NCI-H1105 (cell line): ENCODE measurements at places on chromosomes 3 and 15.

DNA sequence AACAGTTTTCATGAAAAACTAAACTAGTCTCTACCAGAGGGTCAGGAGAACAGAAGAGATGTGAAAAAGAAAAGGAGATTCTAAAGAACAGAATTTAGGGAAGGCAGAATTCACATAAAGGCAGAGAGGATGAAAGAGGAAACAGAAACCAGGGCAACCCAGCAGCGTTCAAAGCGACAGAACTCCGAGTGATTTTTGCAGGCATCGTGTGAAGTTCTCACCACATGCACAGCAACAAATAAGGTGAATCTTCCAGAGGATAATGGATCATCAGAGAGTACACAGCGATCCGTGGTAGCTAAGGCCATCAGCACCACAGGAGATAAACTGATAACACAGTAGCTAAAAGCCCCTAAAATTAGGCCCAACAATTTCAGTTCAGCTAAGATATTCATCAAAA is 250.8 kb upstream of the THBS1 start:
- no peak for DNase-seq

DNA sequence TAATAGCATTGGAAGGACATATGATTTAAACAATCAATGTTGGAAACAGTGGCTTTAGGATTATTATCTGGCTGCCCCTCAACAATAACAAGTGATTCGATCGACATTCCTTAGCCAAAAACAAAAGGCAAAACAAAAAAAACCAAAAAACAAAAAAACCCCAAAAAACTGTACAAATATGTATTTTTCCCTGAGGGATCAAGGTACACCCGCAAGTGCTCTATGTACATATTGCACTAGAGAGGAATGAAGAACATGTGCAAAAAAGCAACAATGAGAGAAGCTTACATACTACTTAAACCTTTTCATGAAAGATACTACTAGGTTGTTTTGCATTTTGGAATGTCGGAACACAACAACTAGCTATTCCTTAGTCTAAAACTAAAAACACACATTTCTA is 14.2 kb upstream of the ICE2 start:
- DNase-seq: no peak

DNA sequence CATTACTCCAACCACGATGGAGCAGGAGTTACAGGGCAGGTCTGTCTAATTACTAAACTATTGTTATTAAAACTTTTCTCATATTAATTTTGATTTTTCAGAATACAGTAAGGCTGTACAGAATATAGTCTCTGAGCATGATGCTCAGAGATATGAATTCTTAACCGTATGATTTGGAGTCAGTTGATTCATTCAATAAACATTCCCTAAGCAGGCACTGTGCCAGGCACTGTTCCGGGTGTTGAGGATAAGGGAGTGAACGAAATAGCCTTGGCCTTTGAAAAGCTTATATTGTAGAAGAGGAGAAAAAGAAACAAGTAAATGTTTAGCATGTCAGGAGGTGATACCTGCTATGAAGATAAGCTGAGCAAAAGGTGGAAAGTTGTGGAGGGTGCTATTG is 187.3 kb downstream of the KCNAB1 start:
- no peak for DNase-seq

DNA sequence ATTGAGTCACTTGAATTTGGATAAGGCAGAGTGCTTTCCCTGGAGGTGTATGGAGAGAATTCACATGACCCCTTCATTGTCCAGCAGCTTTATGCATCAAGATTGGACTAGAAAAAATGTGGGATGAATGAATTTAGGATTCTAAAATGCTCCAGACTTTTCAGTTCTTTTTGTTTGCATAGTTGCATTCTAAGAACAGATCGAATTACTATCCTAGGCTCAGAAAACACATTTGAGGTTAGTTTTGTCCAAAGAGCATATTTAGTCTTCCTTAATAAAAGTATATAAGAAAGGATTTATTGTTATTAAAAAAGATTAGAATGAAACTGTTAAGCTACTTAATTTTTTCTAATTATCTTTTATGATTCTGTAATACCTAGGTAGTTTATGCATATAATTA is 127.4 kb downstream of the UBE2E2 start:
- DNase-seq: no peak

GRCh38 chr3:82424031-82424339 is 662.5 kb upstream of the GBE1 start:
- DNase-seq: no peak

DNA sequence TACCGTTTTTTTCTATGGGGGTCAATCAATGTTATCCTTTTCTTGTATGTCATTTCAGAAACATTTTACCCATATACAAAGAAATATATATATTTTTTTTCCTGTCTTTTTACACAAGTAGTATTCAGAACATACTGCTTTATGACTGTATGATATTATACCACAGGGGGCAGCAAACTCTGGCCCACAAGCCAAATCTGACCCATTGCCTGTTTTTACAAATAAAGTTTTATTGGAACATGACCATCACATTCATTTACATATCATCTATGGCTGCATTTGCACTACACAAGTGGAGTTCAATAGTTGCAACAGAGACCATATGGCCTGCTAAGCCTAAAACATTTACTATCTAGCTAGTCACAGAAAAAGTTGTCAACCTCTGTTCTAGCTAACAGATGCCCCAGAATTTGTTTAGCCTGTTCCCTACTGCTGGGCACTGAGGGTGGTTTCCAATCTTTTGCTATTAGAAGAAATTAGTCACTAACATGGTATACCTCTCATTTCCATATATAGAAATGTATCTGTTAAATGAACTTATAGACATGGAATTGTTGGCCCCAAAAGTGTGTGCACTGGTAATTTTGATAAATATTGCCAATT is 57.7 kb downstream of the BFSP2 start:
- no peak for DNase-seq

- DNase-seq: no peak
Measured at GRCh38 chr3:109480014-109480413, 142.7 kb upstream of the DPPA4 start.

GRCh38 chr3:105593315-105593714 is 226.6 kb downstream of the ALCAM start:
- DNase-seq: no peak

- no peak for DNase-seq
Measured at GRCh38 chr3:146953511-146953981, 348.4 kb upstream of the PLSCR5 start.

DNA sequence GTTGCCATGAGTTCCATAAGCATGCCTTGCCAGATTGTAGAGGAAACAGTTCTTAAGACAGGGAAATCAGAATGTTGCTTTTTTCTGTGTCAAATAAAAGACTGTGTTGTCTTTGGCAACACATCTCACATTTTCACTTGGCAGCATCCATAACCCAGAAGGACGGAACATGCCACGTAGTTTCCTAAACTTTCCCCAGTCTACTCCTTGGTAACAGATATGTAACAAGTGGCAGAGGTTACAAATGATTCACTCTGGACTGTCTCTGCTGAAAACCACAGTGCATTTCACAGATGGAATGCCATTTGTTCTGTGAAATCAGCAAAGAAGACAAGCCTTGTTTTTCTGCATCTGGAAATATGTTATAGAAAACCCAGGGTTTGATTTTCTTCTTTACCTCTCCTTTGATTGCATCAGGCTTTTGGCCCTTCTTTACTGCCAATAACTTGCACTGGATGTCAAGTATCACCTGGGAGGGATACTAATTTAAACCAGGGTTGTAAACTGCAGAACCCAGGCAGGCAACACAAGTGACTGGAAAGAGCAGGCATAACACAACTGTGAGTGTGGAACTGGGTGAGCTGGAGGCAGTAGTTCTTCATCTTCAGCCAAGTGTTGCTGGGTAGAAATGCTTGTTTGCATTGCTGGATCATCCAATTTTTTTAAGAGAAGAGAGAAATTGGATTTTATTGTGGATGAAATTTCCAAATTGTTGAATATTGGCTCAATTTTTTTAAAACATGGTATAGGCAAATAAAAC is 124.4 kb upstream of the FOXB1 start:
- no peak for DNase-seq

GRCh38 chr3:190286014-190286413 is 36.2 kb downstream of the CLDN1 start:
- DNase-seq: no peak

GRCh38 chr3:53169045-53169831 is 8.2 kb downstream of the PRKCD start:
- DNase-seq: no peak

DNA sequence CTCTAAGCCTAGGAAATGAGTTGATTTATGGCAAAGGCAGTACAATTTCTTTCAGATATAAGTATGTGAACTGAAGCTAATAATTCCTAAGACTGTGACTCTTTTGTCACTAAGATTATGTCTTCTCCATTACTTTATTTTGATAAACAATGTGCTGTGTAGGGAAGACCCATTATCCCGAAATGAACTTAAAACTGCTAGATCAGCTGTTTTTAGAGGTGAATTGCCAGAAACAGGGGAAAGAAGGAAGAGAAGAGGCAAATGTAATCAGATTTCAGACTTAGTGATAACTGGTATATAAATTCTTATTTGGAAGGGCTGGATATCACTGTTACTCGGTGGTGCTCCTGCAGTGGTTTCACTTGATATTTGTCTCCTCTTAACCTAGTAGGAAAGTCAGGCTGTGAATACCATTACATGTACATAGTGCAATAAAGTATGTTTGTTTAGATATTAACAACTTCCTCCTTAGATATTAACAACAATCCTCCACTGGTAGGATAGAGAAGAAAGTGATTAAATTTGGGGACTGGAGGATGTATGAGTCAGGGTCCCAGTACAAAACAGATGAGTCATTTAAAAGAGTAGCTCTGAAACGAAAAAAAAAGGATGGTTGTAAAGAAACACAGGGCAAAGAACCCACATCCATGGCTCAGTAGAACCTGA is 338.5 kb upstream of the KCNH8 start:
- no peak for DNase-seq
